ENCODE measurements at places on chromosomes 6 and 20. TPM values are rescaled to one million over a fixed set of nuclear protein-coding genes. Genes with fewer than 3 reads are reported as not detected.

The PM20D2 gene
- polyA plus RNA-seq: 10.2 TPM

The WFDC5 gene
- polyA plus RNA-seq: not detected

The GPSM3 gene
- 15.5 TPM for polyA plus RNA-seq

The GMPR gene
- polyA plus RNA-seq: 3.0 TPM

All from sigmoid colon (tissue), 7 donors.